ENCODE measurements at places on chromosomes 5 and 9.

DNA sequence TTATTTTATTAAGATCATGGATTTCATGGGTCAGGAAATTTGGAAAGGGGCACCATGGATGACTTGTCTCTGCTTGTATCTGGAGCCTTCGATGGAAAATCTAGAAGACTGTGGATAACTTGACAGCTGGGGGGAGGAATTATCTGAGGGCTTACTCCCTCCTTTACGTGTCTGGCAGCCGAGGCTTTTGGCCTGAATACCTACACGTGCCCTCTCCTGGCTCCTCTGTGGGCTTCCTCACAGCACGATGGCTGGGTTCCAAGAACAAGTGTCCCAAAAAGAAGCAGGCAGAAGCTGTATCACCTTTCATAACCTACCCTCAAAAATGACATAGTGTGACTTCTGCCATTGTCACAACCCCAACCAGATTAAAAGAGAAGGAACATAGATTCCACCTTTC, 228.9 kb downstream of the GRIA1 start:
- no peak for DNase-seq

DNA sequence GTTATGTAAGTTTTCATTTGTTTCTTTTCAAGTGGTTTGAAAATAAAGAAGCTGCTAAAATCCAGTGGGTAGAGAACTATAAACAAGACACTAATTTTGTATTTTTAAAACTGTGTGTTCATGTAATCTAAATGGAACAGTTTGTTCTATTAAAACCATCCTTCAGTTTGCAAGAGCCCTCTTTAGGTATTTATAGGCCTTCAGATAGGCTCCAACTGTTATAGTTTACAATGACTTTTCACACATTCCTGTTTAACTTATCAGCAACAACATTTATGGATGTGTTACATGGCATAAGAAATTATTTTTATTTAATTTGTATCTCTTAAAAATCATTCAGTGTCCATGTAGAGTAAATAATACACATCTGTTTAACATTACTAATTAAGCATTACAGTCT, 126.7 kb upstream of the SLCO6A1 start:
- no peak for DNase-seq

- no peak for DNase-seq
These were observed 62.8 kb upstream of the C5orf58 start for GRCh38 chr5:170169996-170170395.

GRCh38 chr5:165135565-165135964, 1630.1 kb downstream of the MAT2B start:
- DNase-seq = no peak

All from hematopoietic multipotent progenitor cell treated with erythropoietin and hydrocortisone succinate and interleukin-3 and kit ligand, for 4 days (in vitro differentiated cells).